GM12892 (cell line): ENCODE measurements at places on chromosomes 11 and 22.
A peak's percentile ranks its signal among the peaks of the same experiment; 100 is the strongest.

DNA sequence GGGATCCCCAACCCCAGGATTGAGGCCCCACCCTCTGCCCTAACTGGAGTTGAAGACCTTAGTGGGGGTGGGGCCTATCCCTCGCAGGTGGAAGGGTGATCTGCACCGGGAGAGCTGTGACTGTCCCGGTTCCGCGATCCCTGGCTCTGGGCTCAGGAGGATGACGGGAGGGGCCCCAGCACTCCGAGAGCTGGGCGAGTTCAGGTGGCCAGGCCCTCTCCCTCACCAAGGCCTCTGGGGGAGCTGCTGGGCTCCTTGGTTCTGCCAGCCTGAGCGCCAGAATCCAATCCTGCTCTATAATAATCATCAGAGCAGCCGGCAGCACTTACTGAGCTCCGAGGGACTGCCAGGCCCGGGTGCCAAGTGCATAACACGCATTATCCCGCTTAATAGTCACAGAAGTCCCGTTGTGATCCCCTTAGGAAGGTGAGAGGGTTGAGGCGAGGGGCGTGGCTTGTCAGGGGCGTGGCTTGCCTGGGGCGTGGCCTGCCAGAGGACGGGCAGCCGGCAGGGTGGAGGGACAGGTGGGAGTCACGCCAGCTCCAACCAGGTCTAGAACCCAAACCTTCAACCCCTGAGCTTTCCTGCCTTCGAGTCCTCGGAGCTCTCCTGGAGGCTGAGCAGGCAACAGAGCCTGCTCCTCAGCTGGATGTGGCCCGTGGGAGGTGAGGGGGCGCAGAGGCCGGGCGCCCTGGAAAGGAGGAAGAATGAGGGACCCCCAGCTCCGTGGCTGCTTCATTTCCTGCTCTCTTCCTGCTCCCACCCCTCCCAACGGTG is 7.3 kb upstream of the SYT7 start:
- peak; percentile 48 for DNase-seq

DNA sequence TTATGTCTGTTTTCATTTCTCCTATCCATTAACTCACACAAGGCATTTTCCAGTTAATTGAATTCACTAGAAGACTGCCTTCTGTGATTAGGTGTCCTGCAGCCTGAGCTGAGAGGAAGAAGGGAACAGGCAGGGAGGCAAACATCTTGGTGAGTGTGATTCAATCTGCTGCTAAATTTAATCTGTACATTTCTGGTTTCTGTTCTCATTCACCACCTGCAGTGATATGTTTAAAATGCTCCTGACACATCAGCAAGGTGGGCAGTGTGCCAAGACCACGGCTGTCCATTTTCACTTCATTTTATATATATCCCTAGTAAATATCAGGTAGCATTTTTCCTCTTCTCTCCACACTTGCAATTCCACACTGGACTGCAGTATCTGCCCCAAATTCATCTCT is 416.5 kb downstream of the TMEM135 start:
- no peak for DNase-seq

GRCh38 chr22:24205438-24206195 is 24.3 kb downstream of the SUSD2 start:
- no peak for DNase-seq

DNA sequence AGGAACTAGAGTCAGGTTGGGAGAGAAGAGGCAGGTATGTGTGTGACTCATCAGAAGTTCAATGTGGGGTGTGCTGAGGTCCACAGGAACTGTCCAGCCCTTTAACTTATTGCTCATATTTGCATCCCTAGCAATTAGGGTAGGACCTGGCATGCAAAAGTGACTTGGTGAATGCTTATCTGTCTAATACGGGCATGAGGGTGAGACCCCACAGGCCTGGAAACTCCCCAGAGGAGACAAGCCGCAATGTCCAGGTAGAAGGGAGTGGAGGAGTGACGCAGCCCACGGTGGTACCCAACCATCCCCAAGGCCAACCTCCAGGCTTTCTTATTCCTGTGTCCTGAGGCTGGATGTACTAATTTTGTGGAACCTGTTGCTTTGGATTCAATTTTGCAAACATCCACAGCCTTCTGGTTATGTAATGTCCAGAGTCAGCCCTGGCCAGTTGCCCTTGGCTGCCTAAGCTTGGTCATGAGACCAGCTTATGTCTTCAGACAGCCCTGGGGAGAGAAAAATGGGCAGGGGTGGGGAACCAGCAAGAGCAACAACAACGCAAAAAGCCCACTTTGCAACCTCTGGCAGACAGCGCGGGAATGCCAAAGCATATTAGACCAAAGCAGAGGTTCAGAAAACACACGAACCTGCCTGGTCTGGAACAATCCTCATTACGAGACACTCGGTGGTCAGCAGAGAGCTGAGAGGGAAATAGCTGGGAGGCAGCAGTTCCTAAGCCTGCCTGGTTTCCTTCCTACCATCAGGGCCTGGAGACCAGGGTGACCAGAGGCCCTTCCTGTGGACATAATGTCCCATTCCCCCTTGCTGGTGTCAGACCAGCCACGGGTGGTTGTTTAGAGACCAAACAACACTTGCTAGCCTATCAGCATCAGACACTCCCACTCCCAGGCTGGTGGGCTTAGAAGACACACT is 49.3 kb downstream of the TIMP3 start:
- DNase-seq, result no peak

GRCh38 chr11:31106968-31107576 is 262.5 kb downstream of the DCDC1 start:
- no peak for DNase-seq

- no peak for DNase-seq
Measured at GRCh38 chr11:58494101-58494500, 13.8 kb downstream of the OR5B21 start.

DNA sequence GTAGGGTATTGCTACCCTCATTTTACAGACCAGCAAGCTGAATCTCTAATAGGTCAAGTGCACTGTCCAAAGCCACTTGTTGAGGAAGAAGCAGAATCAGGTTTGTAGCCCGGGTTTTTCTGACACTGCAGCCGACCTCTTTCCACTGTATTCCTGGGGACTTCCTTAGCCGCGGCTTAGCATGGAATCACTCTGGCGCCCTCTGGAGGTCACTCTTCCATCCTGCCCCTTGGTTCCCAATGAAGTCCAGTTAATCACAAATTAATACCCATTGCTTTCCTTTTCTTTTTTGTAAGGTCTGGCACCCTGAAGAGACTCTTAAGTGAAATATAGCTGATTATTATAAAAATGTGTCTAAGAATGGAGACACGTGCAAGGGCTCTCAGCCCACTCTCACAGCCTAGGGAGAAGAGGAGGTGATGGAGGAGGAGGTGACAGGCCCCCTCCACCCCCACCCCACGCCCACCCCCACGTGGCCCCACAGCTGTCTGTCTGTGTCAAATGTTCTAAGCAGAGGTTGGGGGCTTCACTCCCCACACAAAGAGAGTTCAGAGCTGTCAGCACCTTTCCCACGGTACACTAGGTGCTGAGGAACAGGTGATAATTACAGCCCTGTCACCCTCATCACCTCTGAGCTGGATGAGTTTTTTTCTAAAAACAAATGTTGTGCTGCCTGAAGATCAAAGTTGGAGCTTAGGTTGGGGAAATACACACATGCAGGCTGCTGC is 57.7 kb upstream of the DRD2 start:
- DNase-seq, result peak; percentile 19

- peak; percentile 57 for DNase-seq
Measured at GRCh38 chr22:45435544-45436139, 22.1 kb downstream of the RIBC2 start.

DNA sequence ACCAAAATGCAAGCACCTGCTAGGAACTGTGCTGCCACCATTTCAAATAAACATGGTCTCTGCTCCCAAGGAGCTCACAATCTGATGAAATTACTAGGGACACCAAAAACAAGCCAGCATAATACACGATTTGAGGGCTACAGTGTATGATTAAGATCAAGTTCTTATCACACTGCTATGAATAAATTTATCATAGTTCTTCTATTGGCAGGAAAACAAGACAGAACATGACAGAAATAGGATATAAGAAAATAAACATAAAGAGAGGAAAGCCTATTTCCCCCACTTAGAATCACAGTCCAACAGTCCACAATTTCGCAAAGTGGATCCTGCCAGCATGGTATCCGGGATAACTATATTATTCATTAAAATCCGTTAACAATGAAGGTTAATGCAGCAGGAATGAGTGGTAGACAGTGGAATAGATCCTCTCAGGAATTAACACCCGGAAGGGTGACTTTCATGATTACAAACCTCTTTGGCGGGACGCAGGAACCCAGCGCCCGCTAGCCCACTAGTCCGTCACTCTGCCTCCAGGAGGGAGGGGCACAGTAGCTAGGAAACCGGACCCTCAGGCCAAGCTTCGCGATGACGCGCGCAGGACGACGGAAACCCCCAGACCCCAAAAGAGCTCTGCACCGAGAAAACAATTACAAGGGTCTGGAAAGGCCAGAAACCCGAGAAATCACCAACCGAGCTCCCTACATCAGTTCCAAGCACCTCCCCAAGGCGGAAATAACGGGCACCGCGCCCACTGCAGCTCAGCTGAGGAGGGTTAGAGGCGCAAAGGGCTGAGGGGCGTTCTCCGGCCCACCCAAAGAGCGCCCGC is 607 bp downstream of the CCDC82 start:
- DNase-seq, result peak; percentile 11

GRCh38 chr11:62602141-62603071 is 741 bp upstream of the MTA2 start:
- peak; percentile 33 for DNase-seq

DNA sequence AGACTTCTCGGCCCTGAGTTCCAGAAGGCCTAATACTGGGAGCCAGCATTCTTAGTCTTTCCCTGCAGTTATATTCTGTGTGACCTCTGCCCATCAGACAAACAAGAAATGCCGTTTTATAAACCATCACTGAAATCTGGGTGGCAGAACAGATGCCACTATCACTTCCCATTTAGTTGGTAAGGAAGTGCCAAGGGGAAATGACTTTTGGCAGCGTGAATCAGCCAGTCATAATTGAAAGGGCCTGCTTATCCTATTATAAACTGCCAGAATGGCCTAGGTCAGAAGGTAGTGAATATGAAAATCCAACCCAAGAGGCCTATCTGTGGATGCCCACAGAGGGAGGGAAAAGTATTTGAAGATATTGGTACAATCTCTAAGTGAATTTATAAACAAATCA is 646.8 kb upstream of the CCDC90B start:
- DNase-seq, result no peak

DNA sequence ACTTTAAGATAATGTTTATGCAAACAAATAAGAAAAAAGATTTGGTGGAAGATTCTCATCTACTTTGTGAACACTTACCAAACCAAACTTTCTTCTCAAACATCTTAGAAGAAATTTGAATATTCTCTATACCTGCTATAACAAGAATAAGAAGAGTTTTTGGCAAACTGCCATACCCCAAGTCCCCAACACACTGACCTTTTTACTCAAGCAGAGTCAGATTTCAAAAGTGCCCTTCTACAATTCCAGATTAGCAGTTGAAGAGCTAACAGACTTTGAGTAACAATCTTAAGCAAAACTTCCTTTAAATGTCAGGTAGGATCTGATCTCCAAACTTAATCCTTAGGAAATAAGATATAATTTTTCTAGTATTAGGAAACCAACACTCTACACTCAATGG is 33.9 kb downstream of the TSG101 start:
- no peak for DNase-seq

GRCh38 chr11:128179039-128179438 is 408.3 kb downstream of the ETS1 start:
- DNase-seq, result no peak

- no peak for DNase-seq
Measured at GRCh38 chr22:47107431-47107830, 345.0 kb downstream of the TBC1D22A start.

DNA sequence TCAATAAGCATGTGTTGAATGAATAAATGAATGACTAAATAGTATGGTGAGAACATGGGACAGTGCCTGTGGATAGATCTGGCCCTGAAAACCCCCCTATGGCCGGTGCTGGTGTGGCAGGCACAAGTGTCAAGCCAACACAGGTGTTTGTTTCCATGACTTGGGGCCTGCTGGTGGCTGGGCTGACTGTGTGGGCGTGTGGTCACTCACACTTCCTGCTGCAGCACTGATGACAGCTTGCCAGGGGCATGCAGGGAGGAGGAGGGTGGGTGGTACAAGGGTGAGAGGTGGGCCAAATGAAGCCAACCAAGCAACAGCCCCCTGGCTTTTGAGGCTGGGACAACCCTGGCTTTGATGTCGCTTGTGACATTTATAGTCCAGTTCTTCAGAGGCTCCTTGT is 30.3 kb upstream of the ABCC8 start:
- no peak for DNase-seq

DNA sequence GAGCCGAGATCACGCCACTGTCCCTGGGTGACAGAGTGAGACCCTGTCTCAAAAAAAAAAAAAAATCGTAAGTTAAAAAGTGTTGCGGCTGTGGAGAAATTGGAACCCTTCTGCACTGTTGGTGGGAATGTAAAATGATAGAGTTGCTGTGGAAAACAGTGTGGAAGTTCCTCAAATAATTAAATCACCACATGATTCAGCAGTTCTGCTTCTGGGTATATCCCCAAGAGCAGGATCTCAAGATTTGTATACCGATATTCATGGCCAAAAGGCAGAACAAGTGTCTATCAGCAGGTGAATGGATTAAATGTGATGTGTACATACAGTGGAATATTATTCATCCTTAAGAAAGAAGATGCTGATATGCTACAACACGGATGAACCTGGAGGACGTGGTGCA is 3.8 kb downstream of the SELENOO start:
- no peak for DNase-seq

GRCh38 chr22:19082101-19082500 is 40.1 kb downstream of the DGCR2 start:
- no peak for DNase-seq

GRCh38 chr11:8987446-8987845 is 16.4 kb downstream of the NRIP3 start:
- DNase-seq, result no peak

- DNase-seq, result peak; percentile 27
Measured at GRCh38 chr11:9250139-9250582, 15.0 kb downstream of the DENND5A start.

GRCh38 chr11:60429272-60429671 is at the start of gene MS4A5:
TSS of gene MS4A5 (plus strand) at chr11:60429572. CDS start at chr11:60429675, 103 bp downstream.
- DNase-seq, result no peak

DNA sequence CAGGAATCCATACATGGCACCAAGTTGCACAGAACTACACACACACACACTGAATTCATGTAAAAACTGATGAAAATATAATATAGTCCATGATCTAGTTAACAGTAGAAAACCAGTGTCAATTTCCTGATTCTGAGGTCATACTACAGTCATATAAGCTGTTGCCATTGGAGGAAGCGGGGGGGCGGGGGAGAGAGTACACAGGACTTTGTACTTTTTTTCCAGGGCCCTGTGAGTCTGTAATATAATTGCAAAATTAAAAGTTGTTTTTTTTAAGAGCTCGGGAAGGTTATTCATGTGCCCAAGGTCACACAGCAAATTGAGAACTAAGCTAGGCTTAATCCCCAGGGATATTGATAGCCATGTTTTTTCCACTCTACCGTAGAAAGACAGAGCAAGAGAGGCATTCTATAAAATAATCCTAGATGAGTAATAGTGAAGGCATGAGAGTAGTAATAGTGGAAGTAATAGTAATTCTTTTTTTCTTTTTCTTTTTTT is 312.3 kb downstream of the MN1 start:
- DNase-seq, result no peak

GRCh38 chr11:10878408-10879214 is 20.8 kb upstream of the ZBED5 start:
- DNase-seq, result no peak
